Activated T-cell treated with anti-CD3 and anti-CD28 coated beads, Interleukin-2, amount 50 U/mL, for 1 hour (primary cell): ENCODE measurements at places on chromosomes 2 and 18.

GRCh38 chr2:84251651-84252302, 207.3 kb downstream of the SUCLG1 start:
- DNase-seq: no peak

- no peak for DNase-seq
These were observed 1.1 kb downstream of the LRRFIP1 start for GRCh38 chr2:237628247-237629187.

GRCh38 chr18:11118051-11118766, 31.2 kb downstream of the PIEZO2 start:
- no peak for DNase-seq

- no peak for DNase-seq
These were observed 69.8 kb upstream of the STK17B start for GRCh38 chr2:196241175-196241574.

DNA sequence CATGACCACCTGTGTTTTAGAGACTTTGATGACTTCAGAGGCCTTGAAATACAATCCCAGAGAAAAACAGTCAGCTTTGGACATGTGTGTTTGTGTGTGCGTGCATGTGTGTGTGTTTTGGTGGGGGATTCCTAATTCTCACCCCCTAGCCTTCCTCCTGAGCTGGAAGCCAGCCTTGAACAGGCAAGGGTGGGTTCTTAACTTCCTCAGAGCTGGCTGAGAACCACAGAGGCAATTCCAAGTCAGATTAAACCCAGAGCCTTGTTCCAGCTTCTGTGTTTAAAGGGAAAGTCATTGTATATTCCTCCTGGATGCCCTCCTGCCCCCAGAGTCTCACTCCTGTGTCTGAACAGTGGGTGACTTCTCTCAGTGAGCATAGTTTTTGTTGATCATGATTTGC, 45.2 kb upstream of the MGAT4A start:
- DNase-seq: no peak
